ENCODE measurements at places on chromosomes 11 and 22.

GRCh38 chr11:34313099-34313517, 44.7 kb downstream of the ABTB2 start:
- no peak for DNase-seq

- no peak for DNase-seq
Observed at GRCh38 chr22:41078931-41079330, 13.5 kb upstream of the EP300 start.

GRCh38 chr11:57798905-57799559, 37.4 kb downstream of the CTNND1 start:
- DNase-seq = no peak

GRCh38 chr11:9203691-9204311, 61.3 kb downstream of the DENND5A start:
- no peak for DNase-seq

GRCh38 chr11:13110929-13111812, 102.1 kb downstream of the RASSF10 start:
- no peak for DNase-seq

GRCh38 chr11:34068111-34068510, 16.6 kb downstream of the CAPRIN1 start:
- DNase-seq = no peak

GRCh38 chr11:20631519-20632168, 32.2 kb downstream of the SLC6A5 start:
- no peak for DNase-seq

DNA sequence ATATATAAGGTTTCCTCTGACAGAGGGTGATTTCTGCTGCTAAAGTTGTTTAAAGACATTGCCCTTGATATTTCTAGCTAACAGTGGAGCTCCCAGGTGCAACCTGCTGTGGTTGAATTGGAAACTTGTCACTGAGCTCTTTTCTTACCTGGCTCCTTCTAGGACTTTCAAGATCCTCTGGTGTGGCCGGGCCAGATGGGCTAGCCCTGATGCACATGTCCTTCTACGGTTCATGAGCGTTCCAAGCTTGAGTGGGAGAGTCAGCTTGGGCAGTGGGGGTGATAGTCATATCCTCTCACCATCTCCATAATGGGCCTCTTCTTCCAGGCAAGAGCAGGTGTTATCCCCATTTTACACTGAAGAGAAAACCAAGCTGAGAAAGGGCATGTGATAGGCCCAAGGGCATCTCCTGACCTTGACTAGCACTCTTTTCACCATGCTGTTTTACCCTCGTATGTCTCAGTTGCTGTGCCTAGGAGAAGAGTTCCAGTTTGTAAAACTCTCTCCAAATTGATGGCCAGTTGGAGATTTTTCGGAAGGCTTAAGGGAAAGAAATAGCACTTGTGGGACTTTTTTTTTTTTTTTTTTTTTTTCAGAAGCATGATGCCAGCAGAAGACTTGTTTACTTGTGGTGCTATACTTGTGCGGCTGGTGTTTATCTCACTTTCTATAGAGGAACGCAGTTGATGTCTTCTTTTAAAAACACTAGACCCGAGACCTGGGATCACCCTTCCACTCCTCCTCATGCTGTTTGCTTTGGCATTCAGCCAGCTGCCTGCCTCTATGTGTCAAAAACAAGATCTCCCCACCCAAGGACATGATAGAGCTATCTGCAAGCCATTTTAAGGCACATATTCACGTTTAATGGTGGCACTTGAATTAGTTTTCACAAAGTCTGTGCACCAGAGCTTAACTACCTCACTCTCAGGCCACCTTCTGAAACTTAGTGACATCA, 32.6 kb downstream of the TEAD1 start:
- DNase-seq = no peak

DNA sequence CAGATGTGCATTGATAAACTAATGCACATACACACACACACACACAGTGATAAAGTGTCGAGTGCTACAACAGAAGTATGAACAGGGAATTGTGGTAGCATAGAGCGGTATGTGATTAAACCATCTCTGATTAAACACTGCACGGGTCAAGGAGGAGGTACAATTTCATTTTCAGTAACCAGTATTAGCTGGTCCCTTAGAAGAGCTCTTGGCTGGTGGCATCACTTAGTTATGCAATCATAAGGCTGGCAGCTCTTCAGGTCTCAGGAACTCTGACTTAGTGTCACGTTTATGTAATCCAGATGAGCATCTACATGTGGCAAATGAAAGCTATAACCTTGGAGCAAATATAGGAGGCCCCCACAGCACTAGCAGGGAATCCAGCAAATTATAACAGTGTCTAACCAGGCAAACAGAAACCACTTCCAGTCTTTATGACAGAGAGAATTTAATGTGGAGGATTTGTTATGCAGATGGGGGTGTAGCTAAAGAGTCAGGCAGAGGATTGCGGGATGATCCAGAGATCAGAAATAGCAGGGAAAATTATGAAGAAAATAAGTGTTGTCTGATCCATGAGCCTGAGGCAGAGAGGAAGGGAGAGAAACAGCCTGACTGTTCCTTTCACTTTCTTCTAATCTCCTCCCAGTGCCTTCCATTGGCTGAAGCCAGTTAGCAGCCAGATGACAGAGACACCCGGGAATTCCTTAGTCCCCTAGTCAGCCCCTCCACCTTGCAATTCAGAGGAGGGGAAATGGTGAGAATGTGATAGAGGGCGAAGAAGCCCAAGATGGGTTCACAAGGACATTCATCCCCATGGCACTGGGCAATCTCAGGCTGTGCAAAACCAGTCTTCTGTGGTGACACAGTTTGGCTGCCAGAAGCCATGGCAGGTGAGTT, 533.1 kb upstream of the TENM4 start:
- no peak for DNase-seq

GRCh38 chr22:37112084-37112728, 2.7 kb upstream of the TMPRSS6 start:
- DNase-seq = no peak

DNA sequence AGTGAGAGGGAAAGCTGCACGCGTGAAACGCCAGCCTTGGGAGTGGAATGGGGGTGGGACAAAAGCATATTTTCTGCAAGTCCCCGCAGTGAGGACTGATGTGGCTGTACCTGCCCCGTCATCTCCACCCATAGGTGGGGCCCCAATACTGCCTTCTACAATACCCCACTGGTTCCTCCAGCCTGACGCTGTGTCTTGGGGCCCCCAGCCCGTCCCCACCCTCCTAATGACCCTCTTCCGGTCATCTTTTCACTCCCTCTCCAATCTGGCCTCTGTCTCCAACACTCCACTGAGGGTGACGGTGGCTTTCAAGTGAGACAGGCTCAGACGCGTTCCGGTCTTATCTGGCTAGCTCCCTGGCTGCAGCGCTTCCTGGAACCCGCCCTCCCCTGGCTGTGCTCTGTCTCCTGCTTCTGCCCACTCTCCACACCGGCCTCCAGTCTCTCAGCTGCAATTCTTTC, 104.2 kb downstream of the MICAL3 start:
- no peak for DNase-seq

DNA sequence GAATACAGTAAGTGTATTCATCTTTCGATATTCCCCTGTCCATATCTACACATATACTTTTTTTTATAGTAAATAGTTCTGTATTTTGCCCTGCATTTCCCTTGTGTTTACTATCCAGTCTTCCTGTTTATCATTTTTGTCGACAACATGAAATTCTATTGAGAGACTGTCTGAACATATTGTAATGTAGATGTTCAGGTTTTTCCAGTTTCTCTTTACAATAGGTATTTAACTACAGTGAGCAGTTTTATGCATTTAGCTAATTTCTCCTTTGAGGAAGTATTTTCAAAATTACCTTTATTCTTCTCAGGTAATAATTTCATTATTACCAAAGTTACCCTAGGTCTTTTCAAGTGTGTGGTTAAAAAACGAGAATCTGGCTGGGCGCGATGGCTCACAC, 16.7 kb downstream of the PIK3IP1 start:
- no peak for DNase-seq

- DNase-seq = no peak
Observed at GRCh38 chr22:19520566-19521305, 3.5 kb downstream of the CLDN5 start.

DNA sequence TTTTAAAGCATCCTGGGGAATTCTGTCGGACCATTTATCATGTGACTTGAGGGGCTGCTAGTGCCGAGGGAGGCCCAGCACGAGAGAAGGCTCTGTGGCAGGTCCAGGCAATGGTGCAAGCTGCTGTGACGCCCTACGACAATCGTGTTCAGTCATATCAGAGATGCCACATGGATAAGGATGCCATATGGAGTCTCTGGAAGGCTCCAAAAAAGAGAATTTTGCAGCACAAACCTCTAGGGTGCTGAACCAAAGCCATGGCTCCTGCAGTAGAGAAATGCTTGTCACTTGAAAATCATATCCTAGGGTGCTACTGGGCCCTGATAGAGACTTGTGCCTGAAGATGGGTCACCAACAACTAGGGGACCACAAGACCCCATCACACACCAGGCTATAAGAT, 6.7 kb upstream of the CD6 start:
- no peak for DNase-seq

DNA sequence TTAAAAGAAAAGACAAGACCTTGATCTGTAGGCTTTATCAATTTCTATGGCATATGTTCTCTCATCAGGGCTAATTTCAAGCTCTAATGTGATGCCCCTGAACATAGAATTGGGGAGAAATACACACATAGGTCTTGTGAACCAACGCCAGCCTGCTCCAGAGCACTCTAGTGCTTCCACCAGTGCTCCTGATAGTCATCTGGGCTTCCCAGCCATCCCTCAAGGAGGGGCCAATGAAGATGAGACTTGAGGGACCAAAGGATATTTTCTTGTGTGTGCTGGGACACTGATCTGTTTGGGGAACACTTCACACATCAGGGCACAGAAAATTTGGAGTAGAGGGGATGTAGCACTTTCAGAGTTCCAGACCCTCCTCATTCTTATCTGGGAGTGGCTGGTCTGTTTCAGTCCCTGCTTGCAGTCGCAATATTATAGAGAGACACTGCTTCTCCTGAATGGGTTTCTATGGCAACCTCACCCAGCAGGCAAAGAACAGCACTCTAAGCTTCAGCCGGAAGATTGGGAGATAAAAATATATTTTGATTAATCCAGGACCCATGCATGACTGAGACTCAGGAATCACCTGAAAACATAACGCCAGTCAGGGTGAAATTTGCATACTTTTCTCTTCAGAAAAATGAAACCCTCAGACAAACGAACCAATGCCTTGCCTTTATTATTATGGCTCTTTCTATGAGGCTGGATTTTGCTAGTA, 28.4 kb upstream of the SCN3B start:
- no peak for DNase-seq

DNA sequence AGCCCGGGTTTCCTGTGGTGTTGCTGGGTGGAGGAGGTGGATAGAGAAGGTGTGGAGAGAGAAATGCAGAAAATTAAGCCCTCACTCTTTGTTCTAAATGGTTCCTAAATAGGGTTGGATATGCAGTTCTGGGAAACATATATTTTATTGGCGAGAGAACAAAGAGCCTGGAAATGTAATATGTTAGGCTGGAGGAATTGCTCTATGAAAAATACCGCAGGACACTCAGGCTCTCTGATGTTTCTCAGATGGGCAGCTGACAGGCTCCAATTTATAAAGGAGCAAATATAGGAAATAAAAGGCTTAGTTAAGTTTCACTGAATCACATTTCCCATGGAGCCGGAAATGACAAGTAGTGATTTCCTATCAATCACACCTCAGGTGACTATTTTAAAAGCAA, 428.0 kb downstream of the TMEM135 start:
- no peak for DNase-seq

DNA sequence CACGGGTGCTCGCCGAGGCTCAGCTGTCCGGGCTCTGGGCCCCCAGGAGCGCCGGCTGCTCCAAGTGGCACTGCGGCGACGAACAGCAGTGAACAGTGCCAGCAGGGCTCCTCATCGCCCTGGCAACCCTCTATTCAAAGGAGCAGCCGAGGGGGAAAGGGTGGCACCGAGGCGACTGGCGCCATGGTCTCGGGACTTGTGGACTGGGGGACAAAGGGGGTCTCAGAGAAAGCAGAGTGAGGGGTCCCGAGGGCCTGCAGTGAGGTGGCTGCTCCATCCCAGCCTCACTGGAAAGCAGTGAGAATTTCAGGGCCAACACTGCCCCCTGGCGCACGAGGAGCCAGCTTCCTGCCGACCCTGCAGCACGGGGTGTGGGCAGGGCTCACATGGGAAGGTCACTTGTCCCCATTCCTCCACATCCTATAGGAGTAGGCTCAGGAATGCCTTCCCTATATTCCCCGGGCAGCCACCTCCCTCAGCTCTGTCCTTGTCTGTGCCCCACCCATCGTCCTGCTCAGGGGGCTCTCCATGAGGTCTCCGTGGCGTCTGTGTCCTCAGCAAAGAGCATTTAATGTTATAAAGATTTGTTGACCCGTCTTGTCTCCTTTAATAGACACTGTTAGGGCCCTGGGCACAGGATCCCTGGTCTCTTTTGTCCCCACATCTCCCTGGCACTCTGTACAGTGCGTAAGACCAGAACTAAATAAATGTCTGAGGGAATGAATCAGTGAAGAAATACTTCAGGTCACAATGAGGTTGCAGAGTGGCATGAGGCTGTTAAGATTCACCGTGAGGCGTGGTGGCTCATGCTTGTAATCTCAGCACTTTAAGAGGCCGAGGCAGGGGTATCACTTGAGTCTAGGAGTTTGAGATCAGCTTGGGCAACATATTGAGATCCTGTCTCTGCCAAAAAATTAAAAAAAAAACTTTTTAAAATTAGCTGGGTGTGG, 26.4 kb downstream of the LRFN4 start:
- peak; percentile 81 for DNase-seq

DNA sequence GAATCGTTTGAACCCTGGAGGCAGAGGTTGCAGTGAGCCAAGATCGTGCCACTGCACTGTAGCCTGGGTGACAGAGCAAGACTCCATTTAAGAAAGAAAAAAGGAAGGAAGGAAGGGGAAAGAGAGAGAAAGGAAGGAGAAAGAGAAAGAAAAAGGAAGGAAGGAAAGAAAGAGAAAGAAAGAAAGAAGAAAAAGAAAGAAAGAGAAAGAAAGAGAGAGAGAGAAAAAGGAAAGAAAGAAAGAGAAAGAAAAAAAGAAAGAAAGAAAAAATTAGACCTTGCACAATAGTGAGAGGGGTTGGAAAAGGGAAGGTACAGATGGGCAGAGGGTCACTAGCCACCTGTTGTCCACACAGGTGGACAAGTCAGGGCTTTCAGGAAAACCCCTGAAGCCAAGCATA, 57.6 kb upstream of the RTL6 start:
- DNase-seq = no peak

- no peak for DNase-seq
Observed at GRCh38 chr11:60469723-60470122, 14.1 kb downstream of the MS4A1 start.

GRCh38 chr11:133705074-133705648, 140.2 kb downstream of the SPATA19 start:
- no peak for DNase-seq

DNA sequence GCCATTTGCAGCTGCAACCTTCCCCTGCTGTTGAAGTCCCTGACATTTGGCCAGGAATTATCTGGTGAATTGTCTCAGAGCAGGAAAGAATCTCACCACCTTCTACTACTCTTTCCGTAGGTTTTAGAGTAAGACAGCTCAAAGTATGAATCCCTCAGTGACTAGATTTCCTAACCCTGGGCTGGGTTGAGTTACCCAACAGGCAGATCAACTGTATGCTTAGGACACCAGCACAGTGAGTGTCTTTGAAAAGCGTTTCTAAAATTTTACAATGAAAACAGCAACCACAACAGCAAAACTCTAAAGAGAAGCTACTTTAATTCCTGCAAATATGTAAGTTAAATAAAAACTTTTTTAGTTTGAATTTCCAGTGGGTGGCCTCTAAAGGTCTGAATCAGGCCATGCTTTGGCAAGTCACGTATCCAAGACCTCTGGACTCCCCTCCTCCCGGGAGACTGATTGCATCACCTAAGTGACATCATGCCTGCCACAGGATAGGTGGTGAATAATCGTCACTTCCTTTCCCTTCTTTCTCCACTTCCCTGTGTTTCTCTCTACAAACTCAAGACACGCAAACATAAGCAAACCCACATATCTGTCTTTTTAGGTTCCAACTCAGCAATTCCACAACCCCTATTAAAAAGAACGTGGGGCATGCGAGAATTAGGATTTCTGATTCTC, 7.8 kb downstream of the OR8B12 start:
- no peak for DNase-seq
